ENCODE measurements at places on chromosomes 7 and 10.

DNA sequence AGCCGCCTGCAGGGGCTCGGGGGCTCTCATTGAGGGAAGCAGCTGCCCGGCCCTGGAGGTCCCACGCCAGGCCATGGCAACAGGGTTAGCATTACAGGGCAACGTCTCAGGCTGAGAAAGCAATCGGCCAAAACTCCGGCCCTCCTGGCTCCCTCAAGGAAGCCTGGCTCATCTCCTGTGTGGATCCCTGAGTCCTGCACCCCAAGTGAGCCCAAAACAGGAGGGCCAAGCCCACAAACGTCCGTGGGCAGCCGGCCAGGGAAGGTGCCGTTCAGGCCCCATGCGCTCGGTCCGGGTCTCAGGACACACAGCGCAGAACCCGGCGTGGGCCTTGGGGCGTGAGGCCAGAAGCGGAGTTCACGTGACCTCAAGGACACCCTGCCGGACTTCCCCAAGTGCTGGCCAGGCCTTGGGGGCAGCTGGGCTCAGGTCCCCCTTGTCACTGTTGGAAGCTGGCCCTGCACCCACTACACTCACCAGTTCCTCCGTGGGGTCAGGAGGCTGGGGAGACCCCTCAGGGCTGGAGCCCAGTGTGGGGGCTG lies 8.0 kb upstream of the PWWP2B start:
- peak; percentile 32 for DNase-seq

GRCh38 chr10:63388421-63389031 lies 77.3 kb downstream of the JMJD1C start:
- DNase-seq: no peak

DNA sequence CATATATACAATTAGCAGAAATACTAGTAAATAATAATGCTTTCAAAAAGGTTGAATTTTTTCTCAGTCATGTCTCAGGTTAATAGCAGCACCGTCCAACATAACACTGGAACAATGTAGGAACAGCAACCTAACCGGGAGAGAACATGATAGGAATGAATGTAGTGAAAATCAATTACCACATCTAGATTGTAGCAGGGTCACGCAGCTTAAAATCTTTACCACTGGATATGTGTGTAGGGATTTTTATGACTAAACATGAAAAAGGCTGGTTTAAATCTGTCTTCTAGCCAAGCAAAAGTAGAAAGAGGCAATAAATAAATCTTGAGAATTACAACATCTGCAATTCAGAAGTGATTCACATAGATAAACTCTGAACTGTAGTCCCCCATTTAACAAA lies 326.0 kb downstream of the DGKB start:
- no peak for DNase-seq

DNA sequence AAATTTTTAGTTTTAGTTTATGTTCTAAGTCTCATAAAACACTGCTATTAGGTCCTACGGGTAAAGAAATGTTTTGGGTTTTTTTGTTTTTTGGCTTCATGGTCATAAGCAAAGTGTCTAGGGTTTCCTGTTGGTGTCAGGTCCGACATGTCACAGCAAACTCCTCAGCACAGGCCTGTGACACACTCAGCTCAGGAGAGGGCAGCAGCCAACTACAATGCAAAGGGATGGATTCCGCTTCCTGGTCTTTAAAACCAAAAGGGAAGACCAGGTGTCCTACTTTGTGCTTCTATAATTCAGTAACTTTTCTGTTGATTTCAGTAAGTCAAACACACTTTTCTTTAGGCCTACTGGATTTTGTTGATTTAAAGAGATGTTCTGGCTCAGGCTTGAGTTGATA lies 83.8 kb upstream of the MACROH2A2 start:
- no peak for DNase-seq

DNA sequence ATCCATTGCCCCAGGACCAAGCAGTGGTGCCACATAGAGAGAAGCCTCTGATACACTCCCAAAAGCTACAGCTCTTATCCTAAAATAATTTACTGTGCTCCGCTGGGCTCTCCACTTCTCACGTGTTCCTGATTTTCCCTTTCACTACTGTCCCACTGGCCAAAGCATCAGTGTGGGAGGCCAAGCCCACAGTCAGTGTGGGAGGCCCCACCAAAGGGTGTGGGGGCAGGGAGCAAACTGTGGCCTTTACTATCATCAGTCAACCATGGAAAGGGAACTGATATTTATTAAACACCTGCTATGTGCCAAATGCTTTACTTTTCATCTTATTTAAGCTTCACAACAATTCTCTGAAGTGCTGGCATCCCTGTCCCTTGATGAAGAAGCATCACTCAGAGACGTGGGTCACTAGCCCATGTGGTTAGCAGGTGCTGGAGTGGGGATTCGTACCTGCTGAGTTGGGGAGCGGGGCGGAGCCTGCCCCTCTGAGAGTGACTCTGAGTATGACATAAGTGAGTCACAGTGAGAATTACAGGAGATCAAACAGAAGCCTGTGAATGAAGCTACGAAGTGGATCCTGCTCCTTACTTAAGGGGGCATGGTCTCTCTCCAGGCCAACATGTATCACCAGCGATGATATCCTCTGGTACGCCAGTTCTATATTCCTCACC lies 50.4 kb downstream of the PYROXD2 start:
- DNase-seq: no peak

DNA sequence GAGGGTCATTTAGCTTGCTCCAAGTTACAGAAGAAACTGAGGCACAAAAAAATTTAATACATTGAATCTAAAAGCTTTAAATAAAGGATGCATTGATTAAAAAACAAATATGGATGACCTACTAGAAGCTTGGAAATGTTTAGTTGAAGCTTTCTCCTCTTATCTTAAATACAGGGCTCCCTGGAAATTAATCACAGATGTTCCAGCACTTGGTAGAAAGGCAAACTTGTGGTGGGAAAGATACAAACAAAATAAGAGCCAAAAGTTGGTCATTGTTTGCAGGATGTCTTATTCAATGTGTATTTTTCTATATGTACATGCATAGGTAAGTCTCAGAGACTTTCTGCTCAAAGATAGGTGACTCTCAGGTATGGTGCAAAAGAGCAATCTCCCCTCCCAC lies 40.7 kb upstream of the LYZL1 start:
- no peak for DNase-seq
